Esophagus squamous epithelium (tissue), 5 donors: ENCODE measurements at places on chromosomes 2 and 18.

DNA sequence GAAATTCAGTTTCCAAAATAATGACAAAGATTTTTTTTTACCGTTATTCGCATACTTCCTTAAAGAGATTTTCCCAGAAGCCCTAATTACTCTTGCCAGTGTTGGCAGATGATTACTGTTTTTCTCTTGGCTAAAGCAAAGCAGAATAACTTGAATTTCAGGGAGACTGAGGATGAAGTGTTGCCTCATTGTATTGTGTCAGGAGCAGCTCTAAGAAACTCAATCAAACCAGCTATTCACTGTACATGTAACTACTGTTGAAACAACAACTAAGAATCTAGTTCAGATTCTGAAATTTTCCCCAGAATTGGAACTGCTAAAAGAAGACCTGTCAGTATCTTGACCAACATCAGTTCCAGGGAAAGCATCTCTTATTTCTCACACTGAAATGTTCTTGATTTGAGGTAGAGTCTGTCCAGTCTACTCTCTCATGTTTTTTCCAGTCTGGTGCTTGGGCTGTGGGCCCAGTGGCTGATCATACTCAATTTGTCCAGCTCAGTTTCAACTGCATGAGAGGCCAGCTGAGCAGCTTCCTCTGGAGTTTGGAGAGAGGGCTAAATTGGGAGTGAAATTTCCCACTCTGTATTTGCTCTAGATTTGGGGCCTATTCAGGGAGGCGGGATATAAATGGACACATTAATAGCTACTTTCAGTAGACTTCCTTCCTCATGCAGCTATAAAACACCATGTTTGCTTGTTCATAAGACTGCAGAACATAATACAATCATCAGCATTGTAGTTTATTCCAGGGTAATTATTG is 78.5 kb downstream of the PPP1R1C start:
- no peak for DNase-seq

GRCh38 chr2:191222507-191222906 is 22.7 kb upstream of the MYO1B start:
- no peak for DNase-seq

DNA sequence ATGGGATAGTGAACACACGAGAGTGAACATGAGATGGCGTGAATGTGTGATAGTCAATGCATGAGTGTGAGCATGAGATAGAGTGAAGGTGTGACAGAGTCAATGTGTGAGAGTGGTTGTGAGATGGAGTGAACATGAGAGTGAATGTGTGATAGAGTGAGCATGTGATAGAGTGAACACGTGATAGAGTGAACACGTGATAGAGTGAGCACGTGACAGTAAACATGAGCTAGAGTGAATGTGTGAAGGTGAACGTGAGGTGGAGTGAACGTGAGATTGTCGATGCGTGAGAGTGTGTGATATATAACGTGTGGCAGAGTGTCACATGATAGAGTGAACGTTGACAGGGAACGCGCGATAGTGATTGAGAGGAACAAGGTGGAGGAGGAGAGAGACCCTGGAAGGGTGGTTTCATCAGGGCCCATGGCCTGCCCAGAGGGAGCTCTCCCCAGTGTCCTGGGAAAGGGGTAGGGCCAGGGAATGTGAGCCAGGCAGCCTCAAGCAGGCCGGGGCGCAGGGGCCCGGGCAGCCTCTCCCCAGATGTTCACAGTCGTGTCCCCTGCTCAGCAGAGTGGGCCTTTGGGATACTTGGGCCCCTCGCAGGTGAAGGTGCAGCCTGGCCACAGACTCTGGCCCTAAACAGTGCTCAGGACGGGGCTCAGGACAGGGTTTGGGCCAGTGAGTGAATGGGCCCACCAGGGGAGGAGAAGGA is 516.9 kb downstream of the EIPR1 start:
- DNase-seq = no peak

DNA sequence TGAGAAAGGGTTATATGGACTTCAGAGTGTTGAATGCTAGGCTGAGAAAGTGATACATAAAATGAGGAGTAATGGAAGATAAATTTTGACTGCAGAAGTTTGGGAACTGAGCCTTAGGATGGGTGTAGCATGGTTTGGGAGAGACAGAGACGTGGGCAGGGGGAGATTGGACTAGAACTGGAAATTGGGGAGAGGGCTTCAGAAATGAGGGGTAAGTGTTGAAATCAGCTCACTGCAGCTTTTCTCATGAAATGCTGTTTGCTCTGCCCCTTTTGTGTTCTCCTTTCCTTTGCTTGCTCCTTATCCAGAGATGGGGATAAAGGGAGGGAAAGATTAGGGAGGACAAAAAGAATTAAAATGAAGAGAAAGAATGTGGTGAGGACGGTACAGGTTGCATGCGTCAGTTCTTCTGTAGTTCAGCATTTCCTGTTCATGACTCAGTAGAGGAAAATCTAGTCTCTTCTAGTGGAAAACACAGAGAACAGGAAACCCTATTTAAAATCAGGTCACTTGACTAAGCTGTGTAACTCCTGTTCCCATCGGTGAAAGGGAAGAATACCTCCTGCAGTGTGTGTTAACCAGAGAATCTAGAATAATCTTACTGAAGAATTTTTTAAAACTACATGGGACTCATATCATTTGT is 105.6 kb downstream of the CRIM1 start:
- no peak for DNase-seq

DNA sequence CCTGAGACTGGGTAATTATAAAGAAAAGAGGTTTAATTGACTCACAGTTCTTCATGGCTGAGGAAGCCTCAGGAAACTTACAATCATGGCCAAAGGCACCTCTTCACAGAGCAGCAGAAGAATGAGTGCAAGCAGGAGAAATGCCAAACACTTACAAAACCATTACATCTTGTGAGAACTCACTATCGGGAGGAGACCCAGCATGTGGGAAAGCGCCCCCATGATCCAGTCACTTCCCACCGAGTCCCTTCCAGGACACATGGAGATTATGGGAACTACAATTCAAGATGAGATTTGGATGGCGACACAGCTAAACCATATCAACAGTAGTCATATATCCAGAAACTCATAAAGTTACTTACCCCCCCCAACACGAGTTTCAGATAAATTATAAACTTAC is 28.6 kb downstream of the TLK1 start:
- DNase-seq = no peak

DNA sequence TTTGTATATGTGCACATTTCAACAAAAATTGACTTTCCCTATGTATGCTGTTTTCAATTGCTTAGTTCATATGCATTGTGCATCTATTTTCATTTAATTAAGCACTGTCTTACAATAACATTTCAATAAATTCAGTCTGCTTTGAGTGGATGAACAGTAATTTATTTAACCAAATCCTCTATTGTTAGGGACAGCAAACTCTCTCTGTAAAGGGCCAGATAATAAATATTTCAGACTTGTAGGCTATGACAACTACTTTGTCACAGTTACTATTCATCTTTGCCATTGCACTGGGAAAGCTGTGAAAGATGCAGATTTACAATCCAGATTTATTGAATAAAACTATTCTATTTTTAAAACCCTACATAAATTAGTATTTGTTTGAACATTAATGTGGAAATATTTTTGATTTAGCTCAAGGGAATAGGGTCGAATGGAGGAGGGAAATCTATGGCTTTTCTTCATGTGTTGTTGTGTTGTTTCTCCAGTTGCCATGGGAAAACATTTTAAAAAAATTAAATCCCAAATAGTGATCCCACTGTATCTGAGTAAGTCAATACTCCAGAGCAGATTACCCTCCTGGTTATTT is 14.2 kb upstream of the RAB27B start:
- no peak for DNase-seq

GRCh38 chr2:176848844-176849243 is 363.8 kb upstream of the HNRNPA3 start:
- no peak for DNase-seq
